ENCODE measurements at places on chromosomes 5 and 9.
A peak's percentile ranks its signal among the peaks of the same experiment; 100 is the strongest.

GRCh38 chr5:61617995-61618525 is 286.0 kb downstream of the ZSWIM6 start:
- DNase-seq: no peak

DNA sequence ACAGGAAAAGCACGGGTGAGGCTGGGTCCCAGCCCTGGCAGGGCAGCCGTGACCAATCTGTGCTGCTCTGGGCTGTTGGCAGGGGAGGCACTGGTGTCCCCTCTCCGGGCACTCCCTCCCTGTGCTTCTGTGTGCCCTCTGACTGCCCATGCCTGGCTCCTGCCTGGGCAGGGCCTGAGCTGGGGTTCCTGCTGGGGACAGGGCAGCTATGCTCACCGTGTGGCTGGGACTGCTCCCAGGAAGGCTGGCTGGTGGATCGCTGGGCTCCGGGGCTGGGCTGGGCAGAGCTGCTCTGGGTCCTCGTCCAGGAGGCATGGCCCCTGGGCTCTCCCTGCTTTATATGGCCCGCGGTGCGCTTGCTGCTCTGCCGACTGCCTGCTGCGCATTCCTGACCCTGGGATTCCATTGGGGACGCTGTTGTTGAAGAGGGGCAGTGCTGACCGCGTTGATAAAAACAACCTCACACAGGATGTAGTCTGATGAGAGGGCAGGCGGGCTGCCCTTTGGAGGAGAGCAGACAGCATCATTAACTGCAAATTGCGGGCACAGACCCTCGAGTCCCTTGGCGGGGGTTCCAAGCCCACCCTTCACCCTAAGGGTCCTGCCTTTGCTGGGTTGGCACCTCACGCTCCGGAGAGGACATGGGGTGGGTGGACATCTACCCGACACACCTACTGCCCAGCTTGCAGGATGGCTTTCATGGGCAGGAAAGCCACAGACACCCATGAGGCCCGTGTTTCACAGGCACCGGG is 955 bp downstream of the QRFP start:
- no peak for DNase-seq

DNA sequence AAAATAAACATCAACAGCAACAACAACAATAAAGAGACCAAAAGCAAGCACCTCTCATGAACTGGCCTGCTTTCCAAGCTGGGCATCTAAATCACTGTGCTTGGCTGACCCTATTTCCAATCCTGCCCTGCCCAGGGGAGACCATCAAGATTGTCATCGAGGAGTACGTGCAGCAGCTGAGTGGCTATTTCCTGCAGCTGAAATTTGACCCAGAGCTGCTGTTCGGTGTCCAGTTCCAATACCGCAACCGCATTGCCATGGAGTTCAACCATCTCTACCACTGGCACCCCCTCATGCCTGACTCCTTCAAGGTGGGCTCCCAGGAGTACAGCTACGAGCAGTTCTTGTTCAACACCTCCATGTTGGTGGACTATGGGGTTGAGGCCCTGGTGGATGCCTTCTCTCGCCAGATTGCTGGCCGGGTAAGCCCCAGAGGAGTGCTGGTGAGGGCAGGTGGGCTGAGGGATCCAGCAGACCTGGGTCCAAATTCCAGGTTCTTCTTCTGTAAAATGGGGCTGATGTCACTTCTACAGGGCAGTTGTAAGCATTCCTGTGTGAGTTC is 15.6 kb downstream of the PTGS1 start:
- DNase-seq: peak; percentile 22

DNA sequence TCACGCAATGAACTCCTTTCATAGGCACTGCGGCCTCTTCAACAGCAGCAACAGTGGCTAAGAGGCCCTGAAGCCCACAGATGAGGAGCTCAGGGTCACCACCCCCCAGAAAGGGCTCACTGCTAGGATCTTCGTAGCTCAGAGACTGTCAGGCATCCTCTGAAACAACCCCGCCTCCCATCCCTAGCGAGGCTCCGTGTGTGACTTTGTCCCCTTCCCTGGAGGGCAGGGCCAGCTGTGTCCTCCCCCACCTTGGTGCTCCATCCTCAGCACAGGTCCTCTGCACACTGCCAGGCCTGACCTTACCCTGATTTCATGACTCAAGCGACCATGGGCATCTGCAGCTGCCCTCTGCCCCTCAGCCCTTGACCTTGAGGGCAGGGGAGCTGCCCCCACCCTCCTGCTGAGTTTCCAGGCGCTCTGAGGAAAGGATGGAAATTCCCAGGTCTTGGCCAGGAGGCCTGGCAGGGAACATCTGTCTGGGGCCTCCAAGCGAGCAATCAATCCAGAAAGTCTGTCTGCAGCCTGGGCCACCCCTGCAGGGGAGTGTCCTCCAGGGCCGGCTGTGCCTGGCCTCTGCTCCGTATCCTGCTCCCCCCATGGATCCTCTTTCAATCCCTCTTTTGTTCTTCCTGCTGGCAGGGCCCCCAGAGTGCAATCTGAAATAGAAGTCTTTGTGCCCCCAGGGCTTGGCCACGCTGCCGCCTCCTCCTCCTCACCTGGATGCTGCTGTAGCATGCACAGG is 6.8 kb upstream of the IRX4 start:
- DNase-seq: no peak

DNA sequence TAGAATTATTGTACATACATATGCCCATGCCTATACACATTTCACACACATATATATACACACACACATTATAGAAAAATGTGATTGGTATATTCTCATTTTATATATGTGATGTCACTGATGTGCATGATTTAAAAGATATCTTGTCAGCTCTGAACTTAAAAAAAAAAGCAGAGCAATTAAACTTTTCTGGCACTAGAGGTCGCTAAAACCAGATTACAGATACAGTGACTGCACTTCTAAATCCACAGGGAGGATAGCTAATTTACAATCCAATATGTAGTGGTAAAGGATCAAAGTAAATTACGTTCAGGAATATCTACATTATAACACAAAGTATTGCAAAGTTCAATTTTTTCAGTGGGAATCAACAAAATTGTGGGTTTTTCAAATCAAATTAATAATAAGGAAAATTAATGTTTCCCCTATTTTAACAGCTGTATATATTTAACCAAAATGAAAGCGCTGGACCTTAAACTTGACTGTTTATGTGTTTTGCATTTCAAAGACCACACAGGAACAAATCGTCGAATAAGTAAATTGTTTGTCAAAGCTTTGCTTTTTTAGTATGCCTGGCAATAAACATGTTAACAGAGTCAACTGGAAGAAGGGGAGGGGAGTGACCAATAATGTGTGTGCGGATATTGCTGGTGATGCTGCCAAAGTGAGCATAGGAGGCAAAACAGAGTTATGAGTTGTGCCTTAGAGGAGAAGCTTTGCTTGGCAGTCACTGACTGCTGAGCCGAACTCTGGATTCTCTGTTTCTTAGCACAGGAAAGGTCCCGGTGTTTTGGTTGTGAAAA is 1201.4 kb upstream of the C9orf72 start:
- no peak for DNase-seq

DNA sequence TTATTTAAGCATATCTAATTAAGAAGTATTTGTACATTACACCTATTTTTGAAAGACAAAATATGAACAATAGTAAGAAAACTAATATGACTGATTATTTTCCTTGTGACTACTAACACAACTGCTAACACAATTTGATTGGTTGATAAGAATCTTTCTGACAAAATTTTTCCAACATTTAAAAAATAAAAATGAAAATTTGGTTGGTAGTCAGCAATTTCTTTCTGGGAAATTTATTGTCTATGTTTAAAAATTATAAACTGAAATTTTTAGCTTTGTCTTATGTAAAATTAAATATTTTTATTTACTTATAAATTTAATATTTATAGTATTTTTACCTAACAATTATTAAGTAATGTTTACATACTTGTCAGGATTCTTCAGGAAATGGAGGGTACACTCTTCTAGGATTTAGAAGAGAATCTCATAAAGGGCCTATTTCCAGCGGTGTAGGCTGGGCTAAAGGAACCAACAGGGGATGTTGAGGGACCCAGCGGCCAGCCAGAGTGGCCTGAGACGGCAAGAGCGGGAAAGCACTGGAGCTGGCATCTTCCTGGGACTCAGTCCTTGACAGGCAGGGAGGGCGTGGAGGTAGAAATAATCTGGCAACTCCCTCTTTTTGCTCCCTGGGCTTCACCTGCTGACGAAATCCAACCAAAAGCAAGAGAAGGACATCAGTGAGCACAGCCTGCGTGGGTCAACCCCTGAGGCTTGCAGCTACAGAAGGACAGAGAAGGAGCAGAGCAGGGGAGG is 14.7 kb upstream of the FAM120A start:
- no peak for DNase-seq

DNA sequence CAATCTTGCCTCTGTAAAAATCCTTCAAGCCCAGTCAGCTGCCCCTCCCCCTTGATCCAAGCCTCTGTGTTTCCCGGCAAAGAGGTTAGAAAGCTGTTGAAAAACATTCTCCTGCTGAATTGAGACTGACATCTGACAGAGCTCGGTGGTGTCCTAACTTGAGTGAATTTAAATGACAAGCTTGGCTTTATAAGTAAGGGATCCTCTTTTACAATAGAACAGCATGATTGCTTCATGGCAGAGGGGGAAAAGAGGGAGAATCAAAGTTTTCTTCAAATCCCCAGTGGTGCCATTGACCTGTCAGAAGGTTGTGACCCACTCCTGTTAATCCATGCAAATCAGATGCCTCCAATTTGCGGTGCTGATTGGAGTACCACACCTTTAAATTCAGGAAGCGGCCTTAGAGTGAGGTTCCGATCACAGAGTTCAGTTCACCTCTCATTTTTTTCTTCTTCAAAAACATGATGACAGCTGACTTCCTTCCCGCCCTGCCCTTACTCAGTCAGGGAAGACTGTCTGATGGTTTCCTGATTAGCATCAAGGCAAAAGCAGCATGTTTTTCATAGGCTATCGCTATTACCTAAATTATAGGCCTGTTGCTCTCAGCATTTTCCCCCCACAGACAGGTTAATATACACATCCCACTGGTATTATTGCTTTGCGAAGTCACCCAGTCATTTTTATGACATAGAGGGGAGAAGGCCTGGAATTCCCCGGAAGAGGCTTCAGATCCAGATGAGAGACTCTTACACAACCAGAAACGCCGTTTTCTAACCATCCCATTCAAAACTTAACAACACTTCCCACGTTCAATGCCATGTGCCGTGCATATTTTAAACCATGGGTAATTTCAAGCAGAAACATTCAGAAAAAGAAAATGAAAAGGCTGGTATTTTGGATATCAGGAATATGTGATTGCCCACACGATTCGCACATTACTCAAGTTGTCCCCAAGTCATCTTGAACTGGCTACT is 141.4 kb downstream of the EBF1 start:
- no peak for DNase-seq

DNA sequence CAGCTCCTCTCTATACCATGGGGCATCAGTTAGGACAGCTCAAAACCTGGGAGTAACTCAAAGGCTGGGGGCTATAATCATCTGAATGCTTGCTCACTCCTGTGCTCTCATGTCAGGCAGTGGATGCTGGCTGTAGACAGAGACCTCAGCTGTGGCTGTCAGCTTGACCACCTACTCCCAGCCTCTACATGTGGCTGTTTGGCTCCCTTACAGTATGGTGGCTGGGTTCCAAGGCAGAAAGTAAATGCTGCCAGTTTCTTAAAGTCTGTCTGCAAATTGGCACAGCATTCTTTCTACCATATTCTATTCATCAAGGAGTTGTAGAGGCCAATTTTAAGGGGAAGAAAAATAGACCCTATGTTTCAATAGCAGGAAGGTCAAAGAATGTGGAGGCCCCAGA is 66.9 kb downstream of the TMC1 start:
- DNase-seq: no peak

- DNase-seq: no peak
Observed at GRCh38 chr5:35129921-35130485, 82.3 kb upstream of the AGXT2 start.

DNA sequence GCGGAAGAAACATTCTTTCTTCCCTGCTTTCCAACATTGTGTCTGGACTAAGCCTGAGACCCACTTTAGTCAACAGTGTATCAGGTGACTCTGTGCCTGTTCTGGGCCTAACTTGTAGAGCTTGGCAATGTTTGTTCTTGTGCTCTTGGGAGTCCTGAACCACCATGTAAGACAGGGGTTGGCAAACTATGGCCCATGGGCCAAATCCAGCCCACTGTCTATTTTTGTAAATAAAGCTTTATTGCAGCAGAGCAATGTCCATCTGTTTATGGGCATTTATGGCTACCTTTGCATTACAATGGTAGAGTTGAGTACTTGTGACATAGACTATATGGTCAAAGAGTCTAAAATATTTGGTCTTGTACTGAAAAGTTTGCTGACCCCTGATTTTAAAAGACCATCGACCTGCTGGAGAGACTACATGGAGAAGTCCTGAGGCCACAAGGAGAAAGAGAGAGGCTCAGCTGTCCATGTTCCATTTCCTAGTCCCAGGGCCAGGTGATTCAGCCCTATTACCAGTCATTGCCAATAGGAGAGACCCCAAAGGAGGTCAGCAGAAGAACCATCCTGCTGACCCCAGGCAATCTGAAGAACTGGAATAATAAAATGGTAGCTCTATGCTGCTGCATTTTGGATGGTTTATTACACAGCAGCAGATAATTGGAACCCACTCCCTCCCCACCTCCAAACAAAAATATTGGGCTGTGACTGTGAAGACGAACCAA is 211.3 kb downstream of the AUH start:
- DNase-seq: no peak

- DNase-seq: no peak
Observed at GRCh38 chr9:102479191-102479590, 515.9 kb upstream of the CYLC2 start.

GRCh38 chr9:121950441-121950840 is 142.7 kb downstream of the TTLL11 start:
- no peak for DNase-seq

GRCh38 chr5:119341452-119342349 is 14.1 kb upstream of the TNFAIP8 start:
- no peak for DNase-seq

DNA sequence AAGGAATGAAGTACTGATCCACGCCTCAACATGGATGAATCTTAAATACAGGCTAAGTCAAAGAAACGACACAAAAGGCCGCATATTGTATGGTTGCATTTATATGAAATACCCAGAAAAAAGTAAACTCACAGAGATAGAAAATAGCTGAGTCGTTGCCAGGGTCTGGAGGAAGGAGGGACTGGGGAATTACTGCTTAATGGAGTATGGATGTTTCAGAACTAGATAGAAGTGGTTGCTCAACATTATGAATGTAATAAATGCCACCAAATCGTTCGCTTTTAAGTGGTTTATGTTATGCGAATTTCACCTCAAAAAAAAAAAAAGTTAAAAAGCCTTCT is 784 bp upstream of the MSANTD3 start:
- DNase-seq: no peak
